ENCODE measurements at places on chromosomes 2 and 18.

DNA sequence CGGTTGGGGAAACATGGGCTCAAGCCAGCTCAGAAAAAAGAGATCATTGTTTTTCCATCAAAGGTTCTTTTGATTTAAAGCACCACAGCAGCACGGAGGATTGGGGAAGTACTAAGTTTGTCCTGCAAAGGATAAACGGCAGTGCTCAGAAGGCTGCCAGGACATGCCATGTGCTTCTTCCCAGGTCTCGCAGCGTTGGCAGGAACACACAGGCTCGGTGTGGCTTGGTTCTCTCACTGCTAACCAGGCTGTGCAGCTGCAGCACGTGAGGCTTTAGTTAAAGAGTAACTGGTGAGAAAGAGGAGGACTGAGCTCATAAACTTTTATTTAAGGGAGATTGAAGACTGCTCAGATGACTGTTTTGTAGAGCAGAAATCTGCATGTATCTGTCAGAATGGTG, 264.3 kb downstream of the TSN start:
- no peak for DNase-seq

- DNase-seq, result no peak
Measured at GRCh38 chr2:160952464-160953254, 207.6 kb upstream of the TANK start.

DNA sequence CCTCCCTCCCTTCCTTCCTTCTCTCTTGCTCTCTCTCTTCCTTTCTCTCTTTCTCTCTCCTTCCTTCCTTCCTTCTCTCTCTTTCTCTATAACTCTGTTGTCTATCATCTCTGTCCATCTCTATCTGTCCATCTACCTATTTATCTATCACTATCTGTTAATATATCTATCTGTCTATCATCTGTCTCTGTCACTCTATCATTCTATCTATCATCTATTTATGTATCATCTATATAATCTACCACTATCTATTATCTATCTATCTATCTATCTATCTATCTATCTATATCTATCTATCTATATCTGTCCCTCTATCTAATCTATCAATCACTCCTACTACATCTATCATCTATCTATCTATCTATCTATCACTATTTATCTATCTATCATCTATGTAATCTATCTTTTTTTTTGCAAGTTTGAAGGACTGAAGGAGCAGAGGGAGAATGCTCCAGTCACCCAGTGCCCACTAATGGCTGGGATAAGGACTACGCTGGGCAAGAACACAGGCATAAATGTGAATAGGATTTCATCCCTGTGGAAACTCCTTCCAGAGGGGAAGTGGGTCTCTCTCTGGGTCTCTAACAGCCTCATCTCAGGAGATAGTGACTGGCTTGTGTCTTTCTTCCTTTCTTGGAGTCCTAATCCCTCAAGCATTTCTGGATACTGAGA, 427.0 kb downstream of the LPIN1 start:
- no peak for DNase-seq

- no peak for DNase-seq
Measured at GRCh38 chr2:4827836-4828235, 864.3 kb upstream of the SOX11 start.

- no peak for DNase-seq
Measured at GRCh38 chr2:14761118-14761517, 128.6 kb downstream of the LRATD1 start.

DNA sequence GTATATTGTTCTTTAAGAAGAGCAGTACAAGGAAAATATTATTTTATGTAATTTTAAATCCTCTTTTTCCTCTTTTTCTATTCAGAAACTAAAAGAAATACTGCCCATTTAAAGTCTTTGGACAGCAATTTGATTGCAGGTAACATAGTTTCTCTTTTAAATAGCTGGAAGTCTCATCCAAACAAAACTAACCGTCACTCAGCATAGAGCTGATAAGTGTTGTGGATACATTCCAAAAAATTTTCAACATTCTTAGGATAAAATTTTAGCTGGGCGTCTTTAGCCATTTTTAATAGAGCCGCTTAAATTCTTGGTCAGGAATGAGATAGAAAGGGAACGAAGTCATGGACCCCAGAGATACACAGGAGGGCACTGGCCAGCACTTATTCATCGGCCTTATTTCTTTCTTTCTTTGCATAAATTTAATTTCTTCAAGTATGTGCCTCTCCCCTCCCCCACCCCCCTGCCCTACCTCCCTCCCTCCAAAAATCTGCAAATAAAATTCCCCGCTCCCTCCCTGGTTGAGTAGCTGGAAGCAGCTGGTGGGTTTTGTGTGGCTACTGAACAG, 81.7 kb downstream of the GBX2 start:
- no peak for DNase-seq

DNA sequence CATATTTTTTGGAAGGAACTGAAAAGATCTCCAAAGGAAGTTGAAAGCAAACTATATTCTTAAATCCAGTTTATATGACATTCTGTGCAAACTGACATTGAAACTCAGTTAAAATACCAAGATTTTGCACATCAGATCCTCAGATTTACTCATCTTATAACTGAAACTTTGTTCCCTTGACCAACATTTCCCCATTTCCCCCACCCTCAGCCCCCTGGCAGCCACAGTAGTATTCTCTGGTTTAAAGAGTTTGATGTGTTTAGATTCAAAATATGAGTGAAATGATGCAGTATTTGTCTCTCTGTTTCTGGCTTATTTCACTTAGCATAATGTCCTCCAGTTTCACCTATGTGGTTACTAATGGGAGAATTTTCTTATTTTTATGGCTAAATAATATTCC, 99.2 kb upstream of the ITGA4 start:
- DNase-seq, result no peak

GRCh38 chr18:35474884-35475283, 22.9 kb downstream of the INO80C start:
- DNase-seq, result no peak

- DNase-seq, result no peak
Measured at GRCh38 chr2:119256582-119256921, 32.9 kb downstream of the STEAP3 start.

DNA sequence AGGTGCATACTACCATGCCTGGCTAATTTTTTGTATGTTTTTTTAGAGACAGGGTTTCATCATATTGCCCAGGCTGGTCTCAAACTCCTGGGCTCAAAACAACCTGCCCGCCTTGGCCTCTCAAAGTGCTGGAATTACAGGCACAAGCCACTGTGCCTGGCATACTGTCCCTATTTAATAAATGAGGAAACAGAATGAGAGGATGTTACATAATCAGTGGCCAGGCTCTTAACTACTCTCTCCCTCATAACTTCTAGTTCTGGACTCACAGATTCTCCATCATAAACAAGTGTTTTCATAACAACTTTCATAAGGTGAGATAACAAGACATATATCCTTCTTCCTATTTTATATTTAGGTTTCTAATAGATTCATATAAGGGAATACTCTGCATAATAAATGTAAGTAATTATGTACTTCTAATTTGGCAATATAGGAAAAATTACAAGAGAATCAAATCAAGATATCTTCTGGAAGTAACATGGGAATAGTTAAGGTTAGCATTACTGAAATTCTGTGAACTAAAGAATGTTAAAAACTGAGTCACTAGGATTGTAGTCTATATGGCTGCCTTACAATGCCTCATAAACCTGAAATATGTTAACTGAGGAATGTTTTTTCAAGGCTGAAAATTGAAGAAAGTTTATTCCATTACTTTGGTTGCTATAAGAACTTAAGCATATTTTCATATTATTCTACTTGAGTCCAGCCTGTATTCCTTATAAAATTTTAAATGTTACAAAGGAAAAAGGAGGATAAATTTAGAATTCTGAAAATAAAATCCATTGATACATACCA, 71.3 kb downstream of the SLC25A12 start:
- no peak for DNase-seq

DNA sequence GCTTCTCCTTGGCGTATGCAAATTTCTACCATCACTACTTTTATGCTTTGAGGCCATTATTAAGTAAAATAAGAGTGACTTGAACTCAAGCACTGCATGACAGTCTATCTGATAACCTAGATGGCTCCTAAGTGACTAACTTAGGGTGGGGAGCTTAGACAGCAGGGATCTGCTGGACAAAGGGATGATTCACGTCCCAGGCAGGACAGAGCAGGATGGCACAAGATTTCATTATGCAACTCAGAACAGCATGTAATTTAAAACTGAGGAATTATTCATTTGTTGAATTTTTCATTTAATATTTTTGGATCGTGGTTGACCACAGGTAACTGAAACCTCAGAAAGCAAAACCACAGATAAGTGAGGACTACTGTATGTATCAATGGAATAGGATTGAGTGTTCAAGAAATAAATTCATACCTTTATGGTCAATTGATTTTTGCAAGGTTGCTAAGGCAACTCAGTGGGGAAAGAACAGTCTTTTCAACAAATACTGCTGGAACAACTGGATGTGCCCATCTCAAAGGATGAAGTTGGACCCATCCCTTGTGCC, 115.3 kb downstream of the MBD2 start:
- DNase-seq, result no peak

- no peak for DNase-seq
Measured at GRCh38 chr2:79876430-79876829, 363.6 kb downstream of the CTNNA2 start.

GRCh38 chr18:25446972-25447371, 95.0 kb upstream of the ZNF521 start:
- no peak for DNase-seq

DNA sequence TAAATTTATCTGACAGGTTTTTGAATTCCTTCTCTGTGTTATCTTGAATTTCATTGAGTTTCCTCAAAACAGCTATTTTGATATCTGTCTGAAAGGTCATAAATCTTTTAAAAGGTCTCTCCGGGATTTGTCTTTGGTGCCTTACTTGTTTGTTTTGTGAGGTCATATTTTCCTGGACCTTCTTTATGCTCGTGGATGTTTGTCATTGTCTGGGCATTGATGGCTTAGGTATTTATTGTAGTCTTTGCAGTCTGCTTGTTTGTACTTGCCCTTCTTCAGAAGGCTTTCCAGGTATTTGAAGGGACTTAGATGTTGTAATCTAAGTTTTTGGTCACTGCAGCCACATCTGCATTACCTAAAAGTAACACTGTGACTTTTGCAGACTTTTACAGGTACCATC, 355.2 kb downstream of the PARD3B start:
- DNase-seq, result no peak

GRCh38 chr2:202017940-202018339, 15.7 kb upstream of the FZD7 start:
- no peak for DNase-seq

DNA sequence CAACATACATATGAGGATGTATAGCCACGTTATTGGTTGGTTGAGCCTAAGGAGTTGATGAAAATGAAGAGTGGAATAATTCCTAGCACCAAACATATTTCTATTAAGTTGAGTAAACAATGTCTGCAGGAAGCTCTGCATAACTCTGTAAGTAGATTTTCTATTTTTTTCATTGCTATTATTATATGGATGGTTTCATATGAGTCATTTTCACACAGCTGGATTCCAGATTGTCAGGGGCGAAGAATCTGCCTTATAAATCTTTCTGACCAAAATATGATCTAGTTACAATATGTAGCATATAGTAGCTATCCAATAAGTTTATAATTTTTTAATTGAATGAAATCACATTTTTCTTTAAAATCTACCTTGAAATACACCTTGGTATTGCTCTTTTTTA, 468.0 kb upstream of the PKDCC start:
- no peak for DNase-seq

GRCh38 chr18:45728336-45729010, 4.5 kb downstream of the SLC14A1 start:
- DNase-seq, result no peak

- no peak for DNase-seq
Measured at GRCh38 chr2:185436787-185437372, 301.7 kb upstream of the FSIP2 start.

DNA sequence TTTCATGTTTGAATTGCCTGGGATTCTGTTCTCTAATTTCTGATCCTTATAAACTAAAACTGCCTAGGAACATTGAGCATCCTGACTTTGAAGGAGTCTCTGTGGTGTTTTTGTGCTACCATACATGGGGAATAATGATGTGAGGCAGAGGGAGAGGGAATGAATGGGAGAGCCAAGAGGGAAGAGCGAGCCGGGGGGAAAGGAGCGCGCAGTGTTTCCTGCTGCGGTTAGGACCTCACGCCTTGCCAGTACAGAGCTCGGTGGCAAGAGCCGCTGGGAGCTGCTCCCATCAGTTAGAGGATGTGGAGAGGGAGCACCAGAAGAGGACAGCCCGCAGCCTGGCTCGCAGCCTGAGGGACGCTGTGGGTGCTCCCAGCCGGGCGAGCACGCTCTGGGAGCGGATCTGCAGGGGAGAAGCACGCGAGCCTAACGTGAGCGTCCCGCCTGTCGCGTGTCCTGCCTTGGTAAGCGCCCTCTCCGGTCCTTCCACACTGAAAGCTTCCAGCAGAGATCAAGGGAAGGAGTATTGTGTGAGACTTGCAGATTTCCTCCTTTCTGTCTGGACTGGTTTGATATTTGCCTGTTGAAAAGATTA, 114.7 kb downstream of the FAM210A start:
- DNase-seq, result no peak

GRCh38 chr2:191749181-191749540, 71.2 kb downstream of the NABP1 start:
- no peak for DNase-seq

- DNase-seq, result no peak
Measured at GRCh38 chr2:197307933-197308521, 2.6 kb downstream of the ANKRD44 start.

DNA sequence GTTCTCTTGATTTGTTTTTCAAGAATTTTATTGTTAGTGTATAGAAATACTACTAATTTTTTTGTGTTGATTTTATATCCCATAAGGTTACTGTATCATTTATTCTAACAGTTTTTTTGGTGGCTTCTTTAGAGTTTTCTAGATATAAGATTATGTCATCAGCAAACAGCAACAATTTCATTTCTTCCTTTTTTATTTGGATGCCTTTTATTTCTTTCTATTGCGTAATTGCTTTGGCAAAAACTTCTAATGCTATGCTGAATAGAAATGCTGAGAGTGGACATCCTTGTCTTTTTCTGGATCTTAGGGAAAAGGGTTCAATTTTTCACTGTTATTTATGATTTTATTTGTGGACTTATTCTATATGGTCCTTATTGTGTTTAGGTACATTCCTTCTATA, 298.8 kb downstream of the RPRM start:
- DNase-seq, result no peak

- no peak for DNase-seq
Measured at GRCh38 chr2:12343141-12343540, 373.6 kb upstream of the TRIB2 start.

DNA sequence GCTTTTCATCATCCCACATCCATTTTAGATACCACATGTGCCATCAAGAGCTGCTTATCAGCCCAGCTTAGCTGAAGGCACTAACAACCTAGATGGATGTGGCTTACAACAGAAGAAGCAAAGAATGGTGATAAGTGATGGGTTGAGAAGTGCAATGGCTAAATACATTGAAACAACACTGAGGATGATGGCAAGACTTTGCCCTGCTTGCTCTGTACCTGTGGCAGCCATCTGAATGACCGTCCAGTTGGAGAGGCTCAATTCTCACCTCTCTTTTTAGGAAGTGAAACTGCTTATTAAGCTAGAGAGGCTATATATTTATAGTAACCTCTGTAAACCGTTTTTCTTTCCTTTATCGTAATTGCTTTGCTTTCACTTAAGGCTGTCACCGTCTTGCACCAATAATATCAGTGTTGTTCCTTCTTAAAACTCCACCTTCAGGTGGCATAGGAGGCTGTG, 5.7 kb downstream of the GPATCH11 start:
- DNase-seq, result no peak

Measured in cerebellar nuclear complex (tissue), 1 donor.